HT1080 (cell line): ENCODE measurements at places on chromosomes 6 and 20.

DNA sequence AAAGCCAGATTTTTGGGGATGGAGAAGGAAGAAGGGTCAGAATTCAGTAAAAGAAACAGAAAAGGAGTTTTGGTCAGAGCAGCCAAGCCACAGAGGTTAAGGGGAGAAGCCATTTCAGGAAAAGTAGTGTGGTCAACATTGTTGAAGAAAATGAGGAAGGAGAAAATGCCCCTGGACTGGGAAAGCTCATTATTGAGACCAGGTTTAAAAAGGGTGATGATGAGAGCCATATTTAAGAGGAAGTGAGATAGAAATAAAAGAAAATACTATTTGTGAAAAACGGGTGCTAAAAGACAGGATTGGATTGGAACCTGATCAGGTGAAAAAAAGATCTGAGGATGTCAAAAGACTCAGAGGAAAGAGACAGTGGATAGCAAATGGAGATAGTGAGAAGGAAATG, 75.8 kb downstream of the CEP162 start:
- DNase-seq: no peak

DNA sequence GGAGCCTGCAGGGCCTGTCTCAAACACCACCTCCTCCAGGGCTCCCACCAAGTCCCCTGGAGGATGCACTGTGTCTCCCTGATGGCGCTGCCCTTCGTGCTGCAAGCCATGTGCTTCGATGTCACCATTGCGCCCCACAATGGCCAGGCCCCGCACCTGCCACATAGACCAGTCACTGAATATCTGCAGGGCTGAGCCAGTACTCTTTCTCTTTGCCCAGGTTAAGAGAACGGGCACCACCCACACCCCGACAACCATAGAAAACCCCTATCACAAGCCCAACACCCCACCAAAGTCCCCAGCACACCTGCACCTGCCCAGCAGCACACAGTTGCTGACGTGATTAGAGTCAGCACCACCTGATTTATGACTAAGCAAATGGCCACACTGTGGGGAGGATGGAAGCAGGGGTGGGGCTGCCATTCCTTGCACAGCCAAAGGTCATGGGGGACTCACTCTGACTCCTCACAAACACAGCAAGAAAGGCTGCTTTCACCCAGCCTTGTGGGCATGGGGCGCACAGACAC, 104.3 kb downstream of the SLC23A2 start:
- peak; percentile 15 for DNase-seq

DNA sequence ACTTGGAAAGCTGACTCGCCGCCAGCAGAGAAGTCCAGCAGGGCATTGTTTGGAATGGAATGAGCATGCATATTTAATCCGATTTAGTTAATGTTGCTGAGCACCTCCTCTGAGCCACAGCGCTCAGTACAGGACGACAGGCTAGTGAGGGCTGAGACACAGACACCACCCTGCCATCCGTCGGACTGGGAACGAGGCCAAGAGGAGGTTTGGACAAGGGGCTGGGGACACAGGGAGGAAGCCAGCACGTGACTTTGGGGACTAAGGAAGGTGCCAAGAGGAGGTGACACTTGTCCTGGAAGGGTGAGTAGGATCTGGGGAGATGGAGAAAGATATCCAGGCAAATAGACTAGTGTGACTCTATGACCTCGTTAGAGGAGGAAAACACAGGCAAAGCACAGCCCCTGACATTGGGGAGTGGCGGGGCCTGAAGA, 152.5 kb upstream of the ECI2 start:
- no peak for DNase-seq

DNA sequence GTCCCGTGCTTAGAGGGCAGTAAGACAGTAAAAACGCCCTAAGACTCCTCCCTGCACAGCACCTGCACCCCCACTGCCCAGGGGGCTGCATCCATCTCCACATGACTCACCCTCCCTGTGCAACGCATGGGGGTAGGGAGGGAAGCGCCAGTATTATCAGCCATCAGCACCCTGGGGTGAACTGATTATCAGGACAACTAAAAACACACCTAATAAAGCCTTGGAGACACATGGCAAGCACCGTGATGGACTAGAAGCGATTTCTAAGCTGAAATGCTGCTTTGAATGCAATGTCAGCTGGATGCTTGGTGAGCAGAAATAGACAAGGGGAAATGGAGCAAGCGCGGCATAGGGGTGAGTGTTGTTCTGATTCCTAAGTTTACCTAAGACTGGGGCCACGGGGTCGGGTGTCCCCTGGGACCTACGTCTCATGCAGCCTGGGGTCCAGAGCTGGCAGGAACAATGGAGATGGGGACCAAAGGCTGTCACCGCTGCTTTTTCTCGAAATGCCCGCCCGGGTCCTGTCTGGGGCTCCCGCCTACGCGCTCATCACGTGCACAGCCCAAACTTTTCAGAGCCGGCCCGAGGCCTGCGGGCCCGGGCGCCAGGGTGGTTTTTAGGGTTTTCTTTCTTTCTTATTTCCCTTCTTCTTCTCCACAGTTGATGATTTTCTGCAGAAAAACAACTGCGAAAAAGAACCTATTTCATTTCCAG, 702 bp upstream of the TNFAIP3 start:
- DNase-seq: peak; percentile 54
